ENCODE measurements at places on chromosomes 1 and 21.

DNA sequence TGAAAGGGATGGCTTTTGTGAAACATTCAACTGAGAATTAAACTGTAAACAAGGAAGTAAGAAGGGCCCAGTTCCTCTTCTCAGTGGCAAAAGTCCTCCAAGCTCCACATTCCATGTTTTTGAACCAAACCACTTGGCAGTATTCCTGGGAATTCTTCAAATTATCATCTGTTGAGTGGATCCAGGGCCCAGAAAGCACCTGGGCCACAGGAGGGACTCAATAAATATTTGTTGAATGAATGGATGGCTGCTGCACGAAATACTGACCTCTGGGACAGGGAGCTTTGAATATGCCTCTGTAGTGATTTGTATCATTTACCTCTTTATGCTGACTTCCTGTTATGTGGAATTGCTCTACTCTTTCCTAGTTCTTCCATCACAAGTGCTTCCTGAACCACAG lies 4.7 kb downstream of the SLC35F3 start:
- no peak for DNase-seq

DNA sequence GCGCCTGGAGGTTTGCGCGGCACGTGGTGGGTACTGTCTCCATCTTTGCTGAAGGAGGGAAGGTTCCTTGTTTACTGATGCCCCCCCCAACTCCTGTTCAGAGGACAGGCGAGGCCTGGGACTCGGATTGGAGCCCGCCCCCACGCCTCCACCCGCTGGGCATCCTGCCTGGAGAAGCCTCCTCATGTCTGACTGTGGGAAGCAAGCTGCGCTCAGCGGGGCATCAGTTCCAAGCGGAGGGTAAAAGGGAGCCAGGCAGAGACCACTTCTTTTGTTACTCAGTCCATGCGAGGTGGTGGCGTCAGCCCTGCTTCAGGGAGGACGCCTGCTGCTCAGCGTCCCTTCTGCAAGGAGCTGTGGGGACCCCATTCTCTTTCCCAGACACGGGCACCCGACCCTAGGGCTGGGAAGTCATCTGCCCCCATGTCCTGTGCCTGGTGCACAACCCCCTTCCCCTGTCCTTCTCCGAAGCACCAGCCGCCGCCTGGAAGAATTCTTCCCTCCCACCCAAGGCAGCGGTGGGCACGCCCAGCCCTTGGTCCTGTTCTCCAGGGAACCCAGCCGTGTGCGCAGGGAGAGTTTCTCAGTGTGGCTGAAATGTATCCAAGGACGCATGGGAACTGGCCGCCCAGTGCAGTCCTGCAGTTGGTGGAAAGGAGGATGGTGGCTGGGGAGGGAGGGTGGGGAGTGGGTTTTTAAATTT lies 414.0 kb downstream of the CAMTA1 start:
- no peak for DNase-seq

GRCh38 chr21:29144736-29145353 lies 14.4 kb downstream of the MAP3K7CL start:
- no peak for DNase-seq

DNA sequence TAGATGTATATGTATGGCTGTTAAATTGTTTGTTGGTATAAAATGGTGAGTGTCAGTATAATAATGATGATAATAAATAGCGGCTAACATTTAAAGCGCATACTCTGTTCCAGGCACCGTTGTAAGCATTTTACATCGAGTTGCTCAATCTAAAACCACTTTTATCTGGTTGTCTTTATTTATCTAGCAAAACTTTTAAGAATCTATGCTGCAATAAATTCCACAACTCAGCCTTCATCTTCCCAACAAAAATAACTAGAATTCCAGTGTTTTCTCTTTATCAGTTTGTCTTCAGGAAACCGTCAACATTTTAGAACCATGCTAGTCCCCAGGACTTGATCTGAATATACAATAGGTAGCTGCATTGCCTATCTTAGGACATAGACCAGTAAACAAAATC lies 19.3 kb upstream of the SLC16A1 start:
- DNase-seq, result no peak

DNA sequence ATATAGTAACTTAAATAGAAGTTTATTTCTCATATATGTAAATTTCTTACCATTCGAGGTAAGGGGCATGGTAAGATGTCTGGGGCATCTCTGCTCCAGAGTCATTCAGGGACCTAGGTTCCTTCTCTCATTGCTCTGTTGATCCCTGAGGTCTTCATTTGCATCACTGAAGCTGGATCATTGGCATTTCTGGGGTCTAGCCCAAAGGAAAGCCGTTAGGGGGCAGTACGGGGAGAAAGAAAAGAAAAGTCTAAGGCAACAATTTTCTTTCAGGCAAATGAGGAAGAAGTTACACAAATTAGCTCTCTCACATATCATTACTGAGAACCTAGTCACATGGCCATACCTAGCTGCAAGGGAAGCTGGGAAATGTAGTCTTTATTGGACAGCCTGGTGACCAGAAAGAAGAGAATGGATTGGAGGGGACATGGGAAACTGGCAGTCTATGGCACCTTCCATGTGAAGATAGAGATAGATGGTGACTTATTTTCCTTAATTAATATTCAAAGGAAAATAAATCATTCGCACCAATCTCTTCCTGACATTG lies 10.2 kb upstream of the SUSD4 start:
- no peak for DNase-seq

- no peak for DNase-seq
Measured at GRCh38 chr21:45988366-45989347, 7.1 kb downstream of the COL6A1 start.

DNA sequence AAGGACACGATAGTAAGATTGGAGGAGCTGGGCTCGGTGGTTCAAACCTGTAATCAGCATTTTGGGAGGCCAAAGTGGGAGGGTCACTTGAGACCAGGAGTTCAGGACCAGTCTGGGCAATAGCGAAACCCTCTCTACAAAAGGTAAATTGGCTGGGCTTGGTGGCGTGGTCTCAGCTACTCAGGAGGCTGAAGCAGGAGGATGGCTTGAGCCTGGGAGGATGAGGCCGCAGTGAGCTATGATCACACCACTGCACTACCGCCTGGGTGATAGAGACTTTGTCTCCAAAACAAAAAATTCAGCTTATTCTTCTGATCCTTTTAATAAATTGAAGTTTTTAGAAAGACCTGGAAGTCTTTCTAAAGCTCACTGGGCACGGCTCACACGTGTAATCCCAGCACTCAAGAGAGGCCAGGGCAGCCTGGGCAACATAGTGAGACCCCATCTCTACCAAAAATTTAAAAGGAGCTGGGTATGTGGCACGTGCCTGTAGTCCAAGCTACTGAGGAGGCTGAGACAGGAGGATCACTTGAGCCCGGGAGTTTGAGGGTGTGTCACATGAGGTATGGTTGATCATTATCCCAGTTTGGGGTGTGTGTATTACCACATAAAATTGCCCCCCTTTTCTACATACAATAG lies 15.3 kb downstream of the MASP2 start:
- DNase-seq, result no peak

Measured in esophagus squamous epithelium (tissue), 5 donors.